ENCODE measurements at places on chromosomes 5 and 9.

DNA sequence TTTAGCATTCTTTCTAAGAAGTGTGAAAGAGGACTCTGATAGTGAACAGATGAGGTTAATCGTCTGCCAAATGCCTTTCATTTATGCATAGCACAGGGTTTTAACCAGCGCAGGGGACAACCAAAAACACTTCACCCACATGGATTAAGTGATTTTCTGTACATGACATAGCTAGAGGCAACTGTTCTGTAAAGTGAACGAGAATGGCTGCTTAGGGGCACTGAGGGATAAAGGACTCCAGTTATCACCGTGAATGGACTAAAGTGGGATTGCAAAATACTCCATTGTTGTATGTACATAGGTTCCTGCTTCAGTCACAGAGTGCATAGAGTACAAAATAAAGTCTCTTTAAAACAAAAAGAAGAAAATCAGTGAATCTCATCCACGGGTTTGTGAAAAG is 456.8 kb downstream of the DMAC1 start:
- DNase-seq: no peak

DNA sequence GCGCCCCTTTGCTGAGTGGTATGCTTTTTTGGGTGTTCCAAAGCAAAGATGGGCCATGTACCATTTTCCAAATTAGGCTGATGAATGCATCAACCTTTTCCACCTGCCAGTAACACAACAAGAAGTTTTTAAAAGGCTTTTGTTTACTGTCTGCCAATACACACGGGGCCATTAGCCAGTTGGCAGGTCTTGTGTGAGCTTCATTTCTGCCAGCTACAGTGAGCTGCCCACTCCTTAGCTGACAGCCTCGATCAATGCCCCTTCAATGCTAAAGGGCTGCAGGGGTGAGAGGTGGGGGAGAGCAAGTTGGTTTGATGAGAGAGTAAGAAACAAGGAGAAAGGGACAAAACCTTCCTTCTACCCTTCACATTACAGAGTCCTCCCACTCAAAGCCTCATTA is 128.7 kb downstream of the C5orf15 start:
- DNase-seq: no peak

DNA sequence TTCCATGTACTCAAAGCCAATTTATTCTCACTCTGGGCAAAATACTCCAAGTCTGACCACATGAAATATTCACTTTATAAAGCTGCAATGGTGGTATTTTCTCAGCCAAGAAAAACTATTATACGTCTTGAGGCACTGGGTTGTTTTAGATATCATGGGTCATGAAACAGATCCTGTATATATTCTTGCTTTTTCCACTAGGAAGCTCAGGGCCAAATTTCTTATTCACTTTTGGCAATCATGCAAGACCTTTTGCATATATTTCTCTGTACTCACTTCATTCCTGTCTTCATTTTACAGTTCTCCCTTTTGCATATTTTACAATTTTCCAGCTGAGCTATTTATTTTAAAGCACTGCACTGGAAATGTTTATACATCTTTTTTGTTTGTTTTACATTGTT is 49.8 kb downstream of the GABBR2 start:
- no peak for DNase-seq

DNA sequence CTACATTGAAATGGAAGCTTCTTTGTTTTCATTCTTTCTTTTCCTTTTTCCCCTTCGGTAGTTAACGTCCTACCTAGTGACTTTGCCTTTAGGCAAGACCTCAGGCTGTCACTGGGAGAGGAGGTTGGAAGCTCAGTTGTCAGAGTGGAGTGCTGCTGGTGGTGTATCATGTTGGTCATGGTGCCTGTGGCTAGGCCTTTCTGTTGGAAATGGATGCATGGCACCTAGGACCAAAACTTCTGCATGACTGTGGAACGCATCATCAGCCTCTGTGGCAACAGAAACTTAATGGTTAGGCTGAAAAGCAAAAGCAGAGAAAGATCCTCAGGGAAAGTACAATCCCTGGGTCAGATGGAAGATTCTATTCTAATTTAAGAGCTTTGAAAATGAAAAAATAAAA is 57.9 kb downstream of the OSTF1 start:
- no peak for DNase-seq

DNA sequence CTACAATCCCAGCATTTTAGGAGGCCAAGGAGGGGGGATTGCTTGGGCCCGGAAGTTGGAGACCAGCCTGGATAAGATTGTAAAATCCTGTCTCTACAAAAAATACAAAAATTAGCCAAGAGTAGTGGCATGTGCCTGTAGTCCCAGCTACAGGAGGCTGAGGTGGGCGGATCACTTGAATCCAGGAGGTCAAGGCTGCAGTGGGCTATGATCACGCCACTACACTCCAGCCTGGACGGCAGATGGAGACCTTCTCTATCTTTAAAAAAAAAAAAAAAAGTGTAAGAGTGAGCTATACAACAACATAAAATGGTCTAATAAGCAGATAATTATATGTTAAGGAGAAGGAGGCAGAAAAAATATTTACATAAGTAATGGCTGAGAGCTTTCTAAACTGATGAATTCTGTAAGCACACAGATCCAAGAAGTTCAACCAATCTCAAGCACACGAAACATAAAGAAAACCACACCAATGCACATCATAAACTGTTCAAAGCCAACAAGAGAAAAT is 23.0 kb downstream of the CDC14B start:
- no peak for DNase-seq

DNA sequence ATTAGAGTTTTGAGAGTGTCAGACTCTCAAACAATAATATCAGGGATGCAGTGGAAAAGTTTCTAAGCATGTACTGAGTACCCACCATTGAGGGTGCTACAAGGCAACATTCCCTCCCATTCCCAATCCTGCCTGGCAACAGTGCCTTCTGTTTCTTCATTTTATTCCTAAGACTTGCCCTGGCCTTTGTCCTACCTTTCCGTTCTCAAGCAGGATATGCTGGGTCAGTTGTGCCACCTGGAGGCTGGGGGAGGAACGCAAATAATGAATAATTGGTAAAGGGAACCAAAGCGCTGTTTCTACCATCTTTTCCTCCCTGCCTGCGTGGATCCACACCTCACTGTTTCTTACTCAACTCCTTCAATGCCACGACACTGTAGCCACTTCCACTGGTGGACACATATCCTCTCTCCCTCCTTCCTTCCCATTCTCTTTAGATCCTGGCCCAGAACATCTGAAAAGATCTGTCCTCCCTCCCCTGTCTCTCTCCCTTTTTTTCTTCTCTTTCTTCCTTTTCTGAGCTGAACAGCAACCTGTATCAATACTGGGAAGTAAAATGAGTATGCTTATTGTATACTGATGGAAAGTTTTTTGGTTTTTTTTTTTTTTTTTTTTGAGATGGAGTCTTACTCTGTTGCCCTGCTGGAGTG is 149.5 kb downstream of the C9orf152 start:
- DNase-seq: no peak

DNA sequence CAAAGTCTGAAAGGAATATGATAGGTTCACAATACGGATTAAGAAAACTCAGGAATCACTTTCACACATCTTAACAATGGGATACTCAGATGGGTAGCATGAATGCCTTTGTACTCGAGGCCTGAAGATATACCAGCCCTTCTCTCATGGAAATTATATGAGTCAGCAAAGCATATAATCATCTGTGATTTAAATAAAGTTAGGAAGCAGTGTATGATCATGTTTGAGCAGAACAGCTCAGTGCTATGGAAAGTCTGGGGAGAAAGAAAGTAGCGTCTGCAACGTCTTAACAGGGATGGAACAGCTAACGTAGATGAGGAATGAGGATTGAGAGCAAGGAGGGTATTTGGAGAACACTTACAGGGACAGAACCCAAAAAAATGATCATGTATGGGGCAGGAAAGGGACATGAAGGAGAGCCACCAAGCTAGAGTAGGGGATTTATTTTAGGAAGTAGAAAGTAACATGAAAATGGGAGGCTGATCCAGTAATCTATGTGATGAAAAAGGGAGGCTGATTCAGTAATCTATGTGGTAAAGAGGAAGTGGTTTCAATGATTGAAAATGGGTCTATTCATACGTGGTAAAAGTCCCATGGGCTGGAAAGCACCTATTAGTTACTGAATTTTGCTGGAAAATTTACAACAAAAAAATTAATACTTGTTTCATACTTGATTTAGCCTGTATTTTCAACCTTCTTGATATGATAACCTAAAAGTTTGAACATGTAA is 85.9 kb downstream of the GNA14 start:
- no peak for DNase-seq

- no peak for DNase-seq
These were observed 72.3 kb downstream of the C9orf153 start for GRCh38 chr9:86187121-86187520.

DNA sequence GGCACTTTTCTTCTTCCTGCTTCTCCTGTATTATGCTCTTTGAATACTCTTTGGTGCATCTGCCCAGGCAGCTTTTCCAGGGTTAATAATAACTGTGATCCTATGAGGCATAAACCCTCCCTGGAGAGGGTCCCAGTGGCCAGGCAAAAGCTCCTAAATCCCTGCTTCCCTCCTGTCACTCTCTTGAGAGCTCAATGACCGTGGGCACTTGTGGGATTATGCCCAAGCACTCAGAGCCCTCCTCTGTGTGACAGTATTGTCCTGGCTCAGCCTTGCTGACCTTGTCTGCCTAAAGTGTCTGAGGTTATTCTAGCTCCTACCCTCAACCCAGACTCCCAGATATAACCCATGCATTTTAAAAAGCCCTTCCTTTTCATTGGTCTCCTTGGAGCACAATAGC is 51.9 kb downstream of the GALNT10 start:
- no peak for DNase-seq

DNA sequence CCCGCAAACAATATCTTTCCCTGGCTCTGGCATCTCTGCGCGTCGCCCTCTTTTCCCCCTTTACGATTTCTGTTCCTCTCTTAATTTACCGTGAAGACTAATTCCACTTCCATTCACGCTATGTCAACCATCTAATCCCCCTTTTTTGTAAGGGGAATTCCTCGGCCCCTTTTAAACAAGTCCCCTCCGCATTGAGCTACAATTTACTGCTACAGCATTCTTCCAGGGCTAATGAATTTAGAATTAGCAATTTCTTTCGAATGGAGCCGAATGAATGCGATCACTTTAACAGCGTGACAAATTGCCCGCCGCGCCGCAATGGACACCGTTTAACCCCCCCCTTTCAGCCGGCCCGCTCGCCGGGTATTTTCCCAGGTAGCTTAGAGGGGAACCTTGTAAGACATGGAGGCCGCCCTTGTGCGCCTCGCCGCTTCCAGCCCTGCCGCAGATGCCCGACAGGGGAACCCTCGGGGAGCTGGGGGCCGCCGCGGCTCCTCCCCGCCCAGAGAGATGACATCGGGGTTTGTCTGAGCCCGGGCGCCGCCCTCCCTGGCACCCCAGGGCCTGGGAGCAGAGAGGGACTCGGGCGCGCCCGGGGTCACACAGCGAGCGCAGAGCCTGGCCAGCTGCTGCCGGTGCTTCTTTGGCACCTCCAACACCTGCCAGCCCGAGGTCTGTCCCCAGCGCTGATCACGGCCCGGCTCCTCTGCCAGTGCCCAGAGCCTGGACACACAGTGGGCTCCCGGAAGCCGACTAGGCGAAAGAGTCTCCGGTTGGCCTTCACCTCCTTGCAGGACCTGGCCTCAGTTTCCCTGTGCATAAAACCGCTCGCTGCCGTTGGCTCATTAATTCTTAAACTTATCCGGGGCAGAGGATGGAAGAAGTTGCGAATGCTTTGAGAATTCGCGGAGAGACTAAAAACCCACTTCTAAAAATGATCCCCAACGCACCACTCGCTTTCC is 1.3 kb downstream of the PRDM12 start:
- DNase-seq: no peak

- no peak for DNase-seq
These were observed 12.8 kb upstream of the PITX1 start for GRCh38 chr5:135046661-135047346.

GRCh38 chr5:8726383-8727036 is 819.4 kb downstream of the SEMA5A start:
- no peak for DNase-seq

GRCh38 chr5:122756264-122756911 is 18.5 kb upstream of the SNX2 start:
- DNase-seq: no peak

DNA sequence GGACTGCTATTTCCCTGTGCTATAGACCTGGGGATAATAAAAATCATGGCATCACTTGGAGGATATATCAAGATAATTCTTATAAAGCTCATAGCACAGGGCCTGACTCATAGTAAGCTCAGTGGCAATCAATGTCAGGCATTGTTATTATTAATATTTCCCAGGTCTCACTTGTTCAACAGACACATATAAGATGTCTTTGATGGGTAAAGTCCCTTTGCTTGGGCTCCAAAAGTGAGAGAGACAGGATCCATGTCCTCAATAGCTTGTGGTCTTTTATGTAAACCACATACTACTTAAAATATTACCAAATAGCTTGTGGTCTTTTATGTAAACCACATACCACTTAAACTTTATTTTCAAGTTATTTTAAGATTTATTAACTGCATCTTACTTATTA is 11.2 kb downstream of the SH3RF2 start:
- DNase-seq: no peak

- no peak for DNase-seq
These were observed 9.7 kb upstream of the C9orf152 start for GRCh38 chr9:110217656-110218099.

Measured in activated naive CD8-positive, alpha-beta T cell treated with anti-CD3 and anti-CD28 coated beads, Interleukin-2, amount 50 U/mL, for 16 hours (primary cell).